ENCODE measurements at places on chromosomes 3 and 15. TPM values are rescaled to one million over a fixed set of nuclear protein-coding genes. Genes with fewer than 3 reads are reported as not detected.

Gene ANKRD34C
- not detected for total RNA-seq

Gene SLC6A11
- 0.13 TPM for total RNA-seq

Gene ANO10
- total RNA-seq = 21.5 TPM

Gene CFAP100
- not detected for total RNA-seq

Gene ATRIP
- total RNA-seq = 7.7 TPM

Gene CLDN18
- total RNA-seq = not detected

Data from A549 treated with dexamethasone at 1 μM for 4 hours (cell line).